ENCODE measurements at places on chromosomes 2 and 18.

GRCh38 chr2:74267068-74267467 lies 68.7 kb downstream of the MTHFD2 start:
- DNase-seq, result peak; percentile 76

GRCh38 chr2:12716032-12716281 lies 779 bp upstream of the TRIB2 start:
- DNase-seq, result peak; percentile 25

GRCh38 chr18:61892683-61893308 lies at the start of gene RNF152:
TSS of gene RNF152 (minus strand) at chr18:61893007. CDS start at chr18:61816463, 76,544 bp downstream.
- peak; percentile 93 for DNase-seq

DNA sequence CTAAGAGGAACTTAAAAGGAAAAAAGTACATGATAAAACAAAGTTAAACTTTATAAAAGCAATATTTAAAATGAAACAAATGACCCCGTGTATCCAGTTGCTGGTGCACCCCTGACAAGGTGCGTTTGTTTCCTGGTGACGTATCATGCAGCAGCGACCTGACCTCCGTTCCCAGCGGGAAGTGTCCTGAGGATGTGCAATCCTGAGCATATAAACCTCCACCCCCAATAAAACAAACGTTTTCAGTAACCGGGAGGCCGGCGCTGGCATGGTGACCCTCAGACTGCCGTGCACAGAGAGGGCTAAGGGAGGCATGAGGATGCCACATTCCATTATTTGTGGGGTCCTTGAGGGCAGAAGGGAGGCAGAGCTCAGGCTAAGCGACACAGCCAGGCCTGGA lies 14.8 kb downstream of the SLC66A2 start:
- DNase-seq, result no peak

- DNase-seq, result no peak
Observed at GRCh38 chr18:25057491-25058050, 294.4 kb downstream of the ZNF521 start.

- DNase-seq, result no peak
Observed at GRCh38 chr2:229001196-229001595, 269.9 kb downstream of the PID1 start.

Measured in NCI-H69 (cell line).